HFFc6 (cell line): ENCODE measurements at places on chromosomes 4 and X. TPM values are rescaled to one million over a fixed set of nuclear protein-coding genes. Genes with fewer than 3 reads are reported as not detected.

The NXF2 gene
- not detected in 3 replicates for total RNA-seq

The P2RY4 gene
- total RNA-seq: not detected in 3 replicates

The NAT8L gene
- total RNA-seq: 0.05 to 0.14 TPM (median 0.12 TPM) in 3 replicates

DNA sequence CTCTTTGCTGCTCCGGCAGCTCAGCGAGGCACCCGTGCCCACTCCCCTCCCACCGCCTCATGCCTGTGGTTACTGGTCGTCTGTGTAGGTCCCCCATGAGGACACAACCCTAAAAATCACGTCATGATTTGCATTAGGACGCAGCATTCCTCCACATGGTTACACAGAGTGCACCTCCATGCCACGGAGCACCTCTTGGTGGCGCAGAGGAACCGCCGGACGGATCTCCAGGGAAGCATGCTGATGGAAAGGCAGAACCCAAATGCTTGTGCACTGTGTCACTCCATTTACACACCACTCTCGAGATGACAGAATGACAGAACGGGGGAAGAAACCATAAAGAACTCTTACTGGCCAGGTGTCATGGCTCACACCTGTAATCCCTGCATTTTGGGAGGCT is 22.4 kb downstream of the FAM53A start:
- no peak for DNase-seq

DNA sequence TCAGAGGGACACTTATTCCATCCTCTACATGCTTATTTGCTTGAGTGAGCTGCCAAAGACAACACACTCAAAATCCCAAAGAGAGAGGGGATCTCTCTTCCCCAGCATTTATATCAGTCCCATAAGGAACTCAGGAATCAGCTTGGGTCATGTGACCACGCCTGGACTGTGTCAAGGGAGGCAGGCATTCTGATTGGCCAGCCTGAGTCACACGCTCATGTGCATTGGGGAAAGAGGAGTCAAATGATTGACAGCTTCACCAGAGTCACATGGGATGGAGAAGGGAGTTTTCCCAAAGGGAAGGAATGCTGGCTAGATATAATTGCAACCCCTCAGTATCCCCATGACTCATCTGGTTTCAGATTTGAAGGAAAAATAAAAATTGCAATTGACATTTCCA is 49.0 kb downstream of the RWDD4 start:
- no peak for DNase-seq

- DNase-seq: no peak
Measured at GRCh38 chr4:52645300-52645699, 13.8 kb downstream of the USP46 start.

DNA sequence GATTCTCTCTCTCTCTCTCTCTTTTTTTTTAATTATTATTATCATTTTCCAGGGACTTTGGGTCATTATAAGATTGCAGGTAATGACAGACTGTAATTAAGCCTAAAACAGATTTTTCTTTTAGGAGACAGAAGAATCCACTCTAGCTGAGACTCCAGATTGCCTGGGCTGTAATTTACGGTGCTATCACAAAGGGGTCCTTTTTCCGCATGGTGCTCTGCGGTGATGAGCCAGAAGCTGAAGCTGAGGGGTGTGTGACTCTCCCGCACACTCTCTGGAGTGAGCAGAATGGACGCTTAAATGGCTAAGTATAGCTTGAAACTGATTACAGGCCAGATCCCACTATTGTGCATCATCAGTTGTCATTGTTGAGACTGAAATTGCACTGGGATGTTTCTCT is 50.0 kb downstream of the LGI2 start:
- DNase-seq: no peak

- DNase-seq: no peak
Measured at GRCh38 chr4:158133551-158133950, 39.3 kb downstream of the GASK1B start.
